Stimulated activated CD8-positive, alpha-beta memory T cell treated with anti-CD3 and anti-CD28 coated beads, Interleukin-4, amount 100 ng/mL, for 1 hour (primary cell): ENCODE measurements at places on chromosomes 12 and 14.

DNA sequence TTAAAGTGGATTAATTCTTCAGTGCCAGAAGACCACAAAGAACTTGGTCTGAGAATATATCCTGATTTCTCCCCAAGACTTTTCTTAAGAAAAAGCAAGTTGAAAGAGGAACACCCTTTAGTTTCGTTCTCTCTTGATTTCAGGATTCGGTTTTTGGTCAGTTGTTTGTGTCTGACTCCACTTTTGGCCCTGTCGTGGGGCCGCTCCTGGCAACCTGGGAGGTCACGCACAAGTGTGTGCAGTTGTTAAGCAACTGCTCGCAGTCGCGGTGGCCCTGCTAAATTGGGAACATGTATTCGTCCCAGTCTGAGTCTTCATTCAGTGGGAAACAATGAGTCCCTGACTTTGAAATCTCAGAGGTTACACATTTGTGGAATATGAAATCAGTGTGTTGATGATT, 68.7 kb downstream of the RGS6 start:
- no peak for DNase-seq

DNA sequence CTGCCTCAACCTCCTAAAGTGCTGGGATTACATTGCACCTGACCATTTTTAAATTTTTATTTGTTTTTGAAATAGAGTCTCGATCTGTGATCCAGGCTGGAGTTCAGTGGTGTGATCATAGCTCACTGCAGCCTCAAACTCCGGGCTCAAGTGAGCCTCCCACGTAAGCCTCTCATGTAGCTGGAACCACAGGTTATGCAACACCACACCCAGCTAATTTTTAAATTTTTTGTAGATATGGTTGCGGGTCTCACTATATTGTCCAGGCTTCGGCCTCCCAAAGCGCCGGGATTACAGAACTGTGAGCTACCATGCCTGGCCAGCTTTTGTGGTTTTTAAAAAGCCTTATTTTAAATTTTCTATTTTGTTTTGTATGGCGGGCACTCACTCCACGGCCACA, 2.2 kb upstream of the DRAM1 start:
- no peak for DNase-seq

GRCh38 chr14:99863059-99863458, 69.8 kb downstream of the EML1 start:
- DNase-seq = no peak

GRCh38 chr14:76786601-76787000, 25.3 kb downstream of the VASH1 start:
- DNase-seq = no peak

- no peak for DNase-seq
These were observed 5.9 kb downstream of the POMT2 start for GRCh38 chr14:77314539-77315457.

GRCh38 chr12:31600750-31601149, 9.8 kb upstream of the DENND5B start:
- no peak for DNase-seq

DNA sequence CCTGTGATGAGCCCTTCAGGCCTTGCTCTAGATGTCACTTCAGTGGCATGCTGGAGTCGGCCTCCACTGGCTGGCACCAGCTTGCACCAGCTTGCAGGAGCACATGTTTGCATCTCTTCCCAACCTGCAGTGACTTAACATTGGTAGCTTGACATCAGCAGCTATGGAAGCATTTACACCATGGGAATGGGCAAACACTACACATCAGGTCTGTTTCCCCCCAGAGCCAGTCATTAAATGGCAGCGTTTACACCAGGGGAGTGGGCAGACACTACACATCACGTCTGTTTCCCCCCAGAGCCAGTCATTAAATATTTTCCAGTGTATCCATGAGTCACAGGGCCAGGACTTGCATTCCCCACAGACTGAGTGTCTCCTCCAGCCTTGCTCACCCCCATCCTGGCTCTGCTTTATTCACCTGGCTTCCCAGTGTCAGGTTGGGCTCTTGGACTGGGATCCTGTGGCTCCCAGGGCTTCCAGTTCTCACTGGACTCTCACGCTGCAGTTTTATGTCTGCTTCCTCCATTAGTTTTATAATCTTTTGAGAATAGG, 51.6 kb upstream of the VRK1 start:
- no peak for DNase-seq

GRCh38 chr14:99125113-99125512, 146.9 kb downstream of the BCL11B start:
- DNase-seq = no peak

- no peak for DNase-seq
These were observed 38.0 kb upstream of the BDKRB2 start for GRCh38 chr14:96166461-96167223.

DNA sequence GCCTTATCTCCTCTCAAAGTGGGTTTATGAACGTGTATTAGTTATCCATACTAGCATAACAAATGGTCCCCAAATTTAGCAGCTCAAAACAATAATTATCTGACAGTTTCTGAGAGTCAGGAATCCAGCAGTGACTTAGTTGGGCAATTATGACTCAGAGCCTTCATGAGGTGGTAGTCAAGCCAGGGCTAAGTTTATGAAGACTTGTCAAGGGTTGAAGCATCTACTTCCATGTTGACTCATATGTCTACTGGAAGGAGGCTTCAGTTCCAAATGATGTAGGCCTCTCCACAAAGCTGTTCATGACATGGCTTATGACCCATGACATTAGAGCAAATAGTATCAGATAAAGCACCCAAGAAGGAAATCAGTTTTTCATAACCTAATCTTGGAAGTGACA, 73.2 kb downstream of the IPO8 start:
- no peak for DNase-seq

DNA sequence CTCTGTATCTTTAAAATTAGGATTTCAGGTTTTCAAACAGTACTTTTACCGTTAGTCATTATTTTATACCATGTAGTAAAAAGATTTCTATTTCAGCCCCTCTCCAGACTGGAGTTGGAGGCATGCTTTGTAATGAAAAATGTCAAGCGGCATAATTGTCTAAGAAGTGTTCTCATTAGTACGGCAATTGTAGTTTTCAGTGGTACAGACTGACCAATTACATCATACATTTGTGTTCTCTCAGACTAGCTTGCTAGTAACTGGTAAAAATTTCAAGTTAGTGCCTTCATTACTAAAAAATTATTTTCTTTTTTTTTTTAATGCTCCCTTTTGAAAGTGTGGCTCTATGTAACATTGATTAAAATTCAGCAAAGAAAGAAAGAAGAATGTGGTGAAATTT, 4.5 kb downstream of the USP30 start:
- no peak for DNase-seq

DNA sequence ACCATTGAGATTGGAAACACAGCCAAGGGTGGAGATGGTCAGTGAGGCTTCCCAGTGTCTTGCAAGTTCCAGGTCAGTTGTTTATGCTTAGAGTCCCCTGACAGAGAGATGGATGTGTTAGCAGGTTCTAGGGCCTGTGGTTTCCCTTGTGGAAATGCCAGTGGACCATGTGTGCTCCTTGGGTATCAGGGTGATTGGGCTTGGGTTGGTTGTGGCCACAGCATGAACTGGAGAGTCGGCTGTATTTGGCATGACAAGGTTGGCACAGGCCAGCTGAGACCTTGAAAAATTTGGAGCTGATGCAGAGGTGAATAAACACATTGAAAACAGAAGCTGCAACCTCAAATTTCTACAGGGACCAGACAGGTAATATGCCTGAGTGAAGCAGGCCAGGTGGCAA, 668.0 kb downstream of the DIO2 start:
- DNase-seq = no peak

DNA sequence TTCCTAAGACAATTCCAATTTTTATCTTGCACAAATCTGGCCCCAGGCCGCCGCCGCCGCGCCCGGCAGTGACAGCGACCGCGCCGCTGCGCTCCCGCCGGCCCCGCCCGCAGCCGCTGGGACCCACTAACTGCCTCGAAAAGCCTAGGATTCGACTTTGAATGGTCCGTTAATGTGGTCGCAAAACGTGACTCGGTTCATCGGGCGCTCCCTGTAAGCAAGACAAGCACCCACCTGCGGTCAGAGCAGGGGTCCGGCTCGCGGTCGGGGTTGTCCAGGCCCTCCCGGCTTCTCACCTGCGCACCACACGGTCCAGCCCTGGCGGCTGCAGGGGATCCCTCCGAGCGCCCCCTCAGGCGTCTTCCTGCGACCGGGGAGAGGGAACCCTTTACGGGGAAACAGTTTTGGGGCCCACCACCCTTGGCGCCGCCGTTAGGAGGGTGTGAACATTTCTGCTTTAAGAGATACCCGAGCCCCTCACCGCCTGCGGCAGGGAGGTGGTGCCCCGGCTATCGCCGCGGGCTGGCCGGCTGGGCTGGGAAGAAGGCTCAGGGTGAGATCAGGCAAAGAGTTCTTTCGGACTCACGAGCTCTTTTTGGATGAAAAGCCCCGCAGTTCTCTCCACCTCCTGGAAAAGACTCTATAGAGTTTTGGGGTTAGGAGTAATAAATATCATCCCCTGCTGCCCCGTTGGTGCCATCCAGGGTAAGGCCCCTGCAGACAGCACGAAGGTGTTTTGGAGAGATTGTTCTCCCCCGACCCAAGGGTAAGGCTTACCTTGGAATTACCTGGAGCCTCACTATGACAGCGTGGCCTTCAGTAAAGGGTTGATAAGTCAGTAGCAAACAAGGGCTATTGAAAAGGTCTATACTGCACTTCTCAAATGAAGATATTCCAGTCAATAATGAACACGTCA, 13.6 kb upstream of the FOXJ2 start:
- DNase-seq = no peak

- DNase-seq = no peak
These were observed 9.1 kb downstream of the IFNG-AS1 start for GRCh38 chr12:67998379-67998778.

DNA sequence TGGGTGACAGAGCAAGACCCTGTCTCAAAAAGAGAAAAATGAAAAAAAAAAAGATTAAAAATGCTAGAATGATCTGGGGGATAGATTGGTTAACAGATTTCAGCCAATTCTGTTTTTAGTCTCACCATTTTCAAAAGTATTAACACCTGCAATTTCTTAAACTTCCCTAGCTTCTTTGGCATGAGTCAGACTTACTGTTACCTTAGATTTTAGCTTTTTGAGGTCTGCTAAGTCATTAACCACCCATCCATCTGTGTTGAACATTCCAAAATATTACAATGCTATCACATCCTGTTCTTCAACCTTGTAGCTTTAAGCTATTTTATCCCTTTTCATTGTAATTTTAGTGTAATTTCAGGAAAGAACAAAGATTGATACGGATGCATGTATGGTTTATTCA, 59.3 kb downstream of the PPP1R13B start:
- no peak for DNase-seq

- no peak for DNase-seq
These were observed 10.2 kb upstream of the HMGA2 start for GRCh38 chr12:65814038-65814437.

GRCh38 chr14:50257732-50258131, 26.4 kb upstream of the SOS2 start:
- DNase-seq = no peak

- no peak for DNase-seq
These were observed 76.9 kb upstream of the REP15 start for GRCh38 chr12:27619308-27619707.

- no peak for DNase-seq
These were observed 412.3 kb downstream of the RAD51B start for GRCh38 chr14:68231898-68232297.

GRCh38 chr14:104933746-104934733, 9.4 kb downstream of the PLD4 start:
- DNase-seq = no peak

GRCh38 chr12:42119085-42119633, 25.5 kb downstream of the GXYLT1 start:
- no peak for DNase-seq

GRCh38 chr12:2678426-2678825, 116.3 kb upstream of the FKBP4 start:
- DNase-seq = no peak

DNA sequence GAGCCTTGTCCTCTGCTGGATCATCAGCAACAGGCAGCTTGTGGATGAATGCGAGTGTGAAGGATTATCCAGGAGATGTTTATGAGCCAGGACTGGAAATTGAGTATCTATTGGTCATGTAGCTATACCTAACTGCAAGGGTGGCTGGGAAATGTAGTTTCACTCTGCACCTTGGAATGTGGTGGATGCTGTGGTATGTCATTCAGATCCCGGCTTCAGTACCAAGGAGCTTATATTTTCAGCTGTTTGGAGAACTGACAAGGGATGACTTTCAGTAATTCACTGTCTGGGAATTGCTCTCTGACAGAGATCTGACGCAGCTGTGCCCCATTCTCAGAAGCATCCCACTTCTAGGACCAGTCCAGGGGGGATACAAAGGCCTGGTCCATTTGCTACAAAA, 792.3 kb upstream of the NOVA1 start:
- no peak for DNase-seq

DNA sequence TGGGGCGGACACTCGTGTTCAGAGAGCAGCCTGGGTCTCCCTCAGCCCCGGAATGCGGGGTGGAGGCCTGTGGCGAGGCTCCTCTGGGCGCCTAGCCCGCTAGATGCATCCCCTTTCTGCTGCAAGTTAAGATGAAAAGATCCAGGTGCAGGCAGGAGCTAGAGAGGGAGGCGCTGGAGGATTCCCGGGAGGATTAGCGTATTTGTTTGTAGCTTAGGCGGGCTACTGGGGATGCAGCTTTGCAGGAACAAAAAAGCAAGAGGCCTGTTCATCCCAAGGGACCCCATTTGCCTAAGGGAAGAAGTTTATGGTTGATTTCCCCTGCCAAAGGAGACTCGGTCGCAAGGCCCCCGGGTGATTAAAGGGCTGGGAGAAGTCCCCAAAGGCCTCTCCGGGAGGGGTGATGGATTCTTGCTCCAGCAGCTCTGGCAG, 824 bp downstream of the CCDC177 start:
- DNase-seq = no peak

DNA sequence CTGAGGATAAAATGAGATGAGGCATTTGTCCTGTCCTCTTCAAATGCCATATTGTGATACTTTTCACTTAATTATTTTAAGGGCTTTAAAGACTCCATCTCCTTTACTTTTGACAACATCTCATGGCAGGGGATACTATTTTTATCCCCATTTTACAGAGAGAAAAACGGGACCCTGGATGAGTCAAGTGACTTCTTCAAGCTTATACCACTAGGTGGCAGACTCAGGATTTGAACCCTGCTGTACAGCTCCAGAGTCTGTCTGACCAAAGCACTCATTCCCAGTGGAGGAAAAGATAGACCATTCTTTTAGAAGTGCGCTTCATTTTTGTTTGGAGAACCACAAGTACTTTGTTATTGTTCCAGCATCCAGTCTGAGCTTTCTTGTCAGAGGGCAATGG, 1.7 kb upstream of the SMOC1 start:
- no peak for DNase-seq

DNA sequence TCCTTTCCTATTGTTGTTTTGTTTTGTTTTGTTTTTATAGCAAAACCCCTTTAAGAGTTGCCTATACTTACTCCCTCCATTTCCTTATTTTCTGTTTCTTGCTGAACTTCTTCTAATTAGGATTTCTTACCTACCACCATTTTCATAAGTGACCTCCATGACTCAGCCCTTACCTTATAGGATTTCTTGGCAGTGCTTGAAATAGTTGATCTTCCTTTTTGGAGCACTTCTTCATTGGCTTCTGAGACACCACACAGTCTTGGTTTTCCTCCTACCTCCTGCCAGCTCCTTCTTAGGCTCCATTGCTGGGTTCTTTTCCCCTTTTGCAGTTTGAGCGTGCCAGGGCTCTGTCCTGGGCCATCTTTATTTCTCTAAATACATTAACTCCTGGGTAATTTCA, 23.4 kb upstream of the EID3 start:
- DNase-seq = no peak

GRCh38 chr14:101151927-101152305, 248.4 kb upstream of the RTL1 start:
- no peak for DNase-seq
